DND-41 (cell line): ENCODE measurements at places on chromosomes 5 and 9.

DNA sequence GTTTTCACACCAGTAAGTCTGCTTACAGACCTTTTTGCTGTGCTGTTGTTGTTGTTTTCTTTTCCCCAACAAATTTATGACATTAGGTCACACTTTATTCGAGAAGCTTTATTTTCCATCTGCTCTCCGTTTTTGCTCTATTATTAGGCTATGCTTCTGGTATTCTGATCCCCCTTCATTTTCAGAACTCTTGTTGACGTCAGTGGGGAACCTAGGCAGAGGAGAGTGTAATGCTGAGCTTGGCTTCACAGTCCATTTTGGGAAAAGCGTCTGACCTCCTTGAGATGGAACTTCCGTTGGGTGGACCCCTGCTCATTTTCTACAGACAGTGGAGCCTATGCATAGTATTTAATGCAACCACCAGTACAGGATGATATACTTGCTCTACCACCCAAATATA is 387.9 kb upstream of the MEF2C start:
- DNase-seq = no peak

GRCh38 chr5:149872351-149873040 is 72.1 kb downstream of the PDE6A start:
- DNase-seq = no peak

- no peak for DNase-seq
Measured at GRCh38 chr9:93297659-93298497, 113.9 kb downstream of the WNK2 start.

- no peak for DNase-seq
Measured at GRCh38 chr9:31304576-31304975, 1079.9 kb upstream of the ACO1 start.

DNA sequence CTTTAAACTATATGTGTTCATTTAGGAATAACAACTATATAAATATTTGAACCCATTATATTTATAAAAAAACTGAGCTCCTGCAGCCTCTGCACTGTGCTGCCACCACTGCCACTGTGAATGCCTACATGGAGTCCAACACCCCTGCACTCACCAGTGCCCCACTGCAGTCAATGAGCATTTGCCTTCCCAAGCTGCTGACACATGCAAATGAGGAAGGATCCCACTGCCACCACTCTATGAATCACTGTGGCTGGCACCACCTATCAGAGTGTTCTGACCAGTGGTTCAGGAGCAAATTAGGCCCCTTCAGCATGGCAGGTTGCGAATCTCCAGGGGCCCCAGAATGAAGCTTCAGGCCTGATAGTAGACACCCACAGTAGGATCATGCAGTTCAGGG is 9.1 kb downstream of the IFNA5 start:
- no peak for DNase-seq

GRCh38 chr9:129604766-129605163 is 16.1 kb downstream of the C9orf50 start:
- DNase-seq = no peak

GRCh38 chr5:56142614-56143372 is 90.3 kb downstream of the ANKRD55 start:
- no peak for DNase-seq

DNA sequence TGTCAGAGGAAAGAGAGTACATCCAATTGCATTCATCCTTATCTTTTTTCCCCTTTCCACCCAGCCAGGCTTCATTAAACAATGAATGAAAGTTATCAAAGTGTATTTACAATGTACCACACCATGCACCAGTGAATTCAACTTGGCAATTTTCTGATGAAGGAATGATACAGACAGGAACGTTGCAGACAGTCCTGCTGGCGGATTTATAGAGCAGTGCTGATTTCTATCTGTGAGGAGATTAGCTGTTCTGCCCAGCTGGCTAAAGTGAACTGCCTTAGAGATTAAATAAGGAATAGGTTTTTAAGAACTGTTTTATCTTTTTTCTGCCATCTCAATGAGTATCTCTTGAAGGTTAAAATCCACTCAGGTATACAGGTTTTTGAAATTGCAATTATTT is 403.9 kb downstream of the CDH18 start:
- no peak for DNase-seq

DNA sequence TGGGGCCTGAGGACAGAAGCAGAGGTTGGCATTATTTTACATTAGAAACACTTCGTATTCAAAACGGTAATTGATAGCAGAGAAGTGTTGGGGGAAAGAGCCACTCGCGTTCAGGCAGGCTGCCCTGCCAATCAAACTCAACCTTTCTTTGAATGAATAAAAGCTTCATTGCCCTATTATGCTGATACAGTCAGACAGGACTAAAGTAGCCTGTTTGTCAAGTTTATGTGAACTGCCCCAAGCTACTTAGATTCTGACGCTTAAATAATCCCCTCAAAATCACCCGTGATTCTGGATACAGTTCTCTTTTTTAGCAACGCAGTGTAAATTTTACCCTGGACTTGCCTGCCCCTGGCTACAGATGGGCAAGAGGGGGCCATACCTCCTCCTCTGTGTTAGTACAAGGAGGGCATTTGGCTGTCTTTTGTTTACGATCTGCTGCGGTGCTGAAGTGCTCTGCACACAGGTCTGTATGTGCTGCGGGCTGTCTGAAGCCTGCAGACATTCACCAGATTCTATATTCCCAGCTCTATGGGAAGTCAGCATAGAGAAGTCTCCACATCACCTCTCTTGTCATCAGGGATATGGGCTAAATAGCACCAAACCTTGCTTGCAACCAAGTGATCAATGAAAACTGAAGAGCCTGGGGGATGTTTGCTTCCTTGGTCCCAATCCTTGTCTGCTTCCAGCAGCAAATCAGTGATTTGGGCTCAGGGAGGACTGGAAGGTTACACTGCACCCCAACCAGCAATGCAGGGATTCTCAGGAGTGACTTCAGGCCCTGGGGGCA is 218.4 kb downstream of the EBF1 start:
- DNase-seq = no peak

- DNase-seq = no peak
Measured at GRCh38 chr9:113436728-113437515, 26.4 kb downstream of the C9orf43 start.

- no peak for DNase-seq
Measured at GRCh38 chr5:84748313-84748712, 363.6 kb upstream of the EDIL3 start.

DNA sequence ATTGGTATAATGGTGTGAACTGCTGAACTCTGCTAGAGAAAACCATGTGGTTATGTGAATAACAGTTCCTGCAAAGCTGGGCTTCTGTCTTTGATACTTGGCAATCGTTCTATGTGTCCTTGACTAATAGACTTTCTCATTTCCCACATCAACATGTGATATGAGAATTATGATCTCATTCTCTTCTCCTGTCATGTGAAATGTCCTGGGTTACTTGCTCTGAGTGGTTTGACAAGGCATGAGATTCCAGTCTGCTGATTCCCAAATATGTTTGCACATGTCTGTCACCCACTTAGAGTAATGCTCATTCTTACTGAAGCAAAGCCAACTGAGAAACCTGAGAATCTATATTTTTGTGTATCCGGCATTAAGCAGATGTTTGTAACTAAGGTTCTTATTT is 141.2 kb downstream of the PARP8 start:
- no peak for DNase-seq

DNA sequence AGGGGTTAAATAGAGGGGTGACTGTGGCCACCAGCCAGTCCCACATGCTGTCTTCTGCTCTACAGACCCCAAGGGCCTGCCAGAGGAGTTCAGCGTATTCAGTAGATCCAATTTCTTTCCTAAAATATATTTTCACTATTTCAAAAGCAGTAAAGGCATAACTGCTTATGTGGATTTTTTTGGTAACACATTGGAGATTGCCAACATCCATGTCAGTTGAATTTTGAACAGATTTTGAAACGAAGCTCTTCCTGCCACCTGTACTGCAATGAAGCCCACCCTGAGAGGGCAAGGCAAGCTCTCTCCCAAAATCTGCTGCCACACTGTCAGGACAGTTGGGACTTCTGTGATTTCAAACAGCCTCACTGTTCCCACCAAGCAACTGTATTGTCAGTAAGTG is 37.1 kb upstream of the SARDH start:
- DNase-seq = no peak

DNA sequence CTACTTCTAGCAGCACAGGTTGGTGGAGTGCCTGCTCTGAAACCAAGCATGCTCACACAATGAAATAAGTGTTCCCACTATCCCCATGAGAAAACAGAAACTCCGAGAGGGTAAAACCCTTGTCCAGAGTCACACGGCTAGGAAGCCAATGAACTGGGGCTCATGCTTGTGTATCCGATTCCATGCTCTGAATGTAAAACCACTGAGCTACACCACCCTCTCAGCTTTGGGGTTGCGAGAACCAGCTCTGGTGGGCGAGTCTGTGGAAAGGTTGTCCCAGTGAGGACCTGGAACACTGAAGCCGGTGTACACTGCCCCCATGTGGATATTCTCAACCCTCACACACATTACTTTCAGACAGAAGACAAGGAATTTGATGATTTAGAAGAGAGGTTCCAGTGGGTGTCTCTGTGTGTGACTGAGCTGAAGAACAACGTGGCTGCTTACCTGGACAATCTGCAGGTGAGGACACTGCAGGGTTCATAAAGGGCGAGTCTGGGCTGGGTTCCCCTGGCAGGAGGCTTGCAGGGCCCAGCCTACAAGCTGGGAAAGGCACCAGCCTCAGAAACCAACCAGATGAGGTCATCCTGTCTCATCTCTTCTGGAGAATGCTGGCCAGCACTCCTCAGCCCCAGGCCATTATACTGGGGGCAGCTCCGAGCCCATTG is 37.4 kb downstream of the ARHGEF37 start:
- DNase-seq = peak; percentile 32

DNA sequence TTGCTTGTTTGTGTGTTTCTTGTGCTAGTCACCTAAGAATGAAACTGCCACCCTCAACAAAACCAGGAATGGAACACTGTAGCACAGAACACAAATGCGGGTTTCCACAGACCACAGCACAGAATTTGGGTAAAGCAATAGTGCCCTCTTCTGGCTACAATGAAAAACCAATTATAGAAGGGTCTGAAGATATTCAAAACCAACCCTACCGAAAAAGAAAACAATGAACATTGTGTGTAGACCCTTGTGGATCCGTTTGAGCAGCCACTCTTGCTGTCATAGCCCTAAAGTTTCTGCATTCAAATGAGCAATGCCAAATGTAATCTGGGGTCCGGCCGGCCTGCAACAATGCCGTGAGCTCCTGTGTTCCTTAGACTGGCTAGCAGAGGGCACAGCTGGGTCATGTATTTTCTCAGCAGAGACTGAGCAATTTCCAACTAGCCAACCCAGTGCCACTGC is 8.3 kb upstream of the ENC1 start:
- peak; percentile 32 for DNase-seq

DNA sequence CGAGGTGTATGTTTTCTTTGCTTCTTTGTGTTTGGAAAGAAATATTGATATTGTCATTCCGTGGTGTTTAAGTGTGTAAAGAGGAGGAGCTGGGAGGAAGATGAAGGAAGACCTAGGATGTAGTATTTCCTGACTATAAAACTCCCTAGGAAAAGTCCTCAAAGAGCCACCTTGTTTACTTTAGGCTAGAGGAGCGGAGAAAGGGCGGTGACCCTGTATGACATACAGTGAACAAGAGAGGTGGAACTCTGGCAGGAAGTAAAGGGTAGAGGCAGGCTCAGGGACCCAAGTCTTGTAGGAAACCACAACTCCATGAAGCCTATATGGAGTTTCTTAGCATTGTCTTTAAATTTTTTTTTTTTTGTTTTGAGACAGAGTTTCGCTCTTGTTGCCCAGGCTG is 303.9 kb downstream of the DOCK8 start:
- no peak for DNase-seq

DNA sequence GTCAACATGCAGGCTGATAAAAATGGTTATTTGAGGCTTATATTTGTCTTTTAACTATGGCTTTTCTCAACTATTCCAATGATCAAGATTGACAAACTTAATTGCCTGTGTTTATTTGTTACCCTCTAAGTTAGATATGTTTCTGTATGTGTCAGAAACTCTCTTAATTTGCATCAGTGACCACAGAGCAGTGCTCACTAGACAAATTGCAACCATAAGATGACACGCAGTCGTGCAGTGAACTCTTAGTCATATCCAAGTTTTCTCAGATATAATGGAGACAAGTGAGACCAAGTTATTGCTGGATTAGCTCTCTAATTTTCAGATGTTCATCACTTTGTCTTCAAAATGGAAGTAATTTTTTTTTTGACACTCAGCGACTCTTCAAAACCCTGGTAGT is 342.2 kb upstream of the RFX3 start:
- no peak for DNase-seq

- no peak for DNase-seq
Measured at GRCh38 chr5:154767576-154767975, 12.4 kb downstream of the LARP1 start.

- DNase-seq = no peak
Measured at GRCh38 chr9:38626006-38626405, 5.6 kb upstream of the ANKRD18A start.

- DNase-seq = no peak
Measured at GRCh38 chr9:127021664-127022363, 100.6 kb downstream of the ANGPTL2 start.

DNA sequence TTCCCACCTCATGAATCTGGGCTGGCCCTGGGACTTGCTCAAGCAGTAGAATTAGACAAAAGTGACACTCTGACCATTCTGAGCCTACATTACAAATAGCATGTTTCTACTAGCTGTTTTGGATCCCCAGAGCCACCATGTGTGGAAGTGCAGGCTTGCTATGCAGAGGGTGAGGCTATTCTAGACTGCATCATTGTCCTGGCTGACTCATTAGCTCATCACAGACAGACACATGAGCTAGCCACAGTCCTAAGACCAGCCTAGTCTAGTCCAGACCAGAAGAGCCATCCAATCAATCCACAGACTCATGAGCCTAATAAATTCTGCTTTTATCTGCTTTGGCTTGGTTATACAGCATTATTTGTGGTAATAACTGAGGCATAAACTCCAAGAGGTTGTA is 351.9 kb downstream of the PRELID2 start:
- no peak for DNase-seq

GRCh38 chr5:125109293-125109692 is 362.9 kb upstream of the ZNF608 start:
- no peak for DNase-seq

- no peak for DNase-seq
Measured at GRCh38 chr9:32558408-32558934, 6.1 kb upstream of the TOPORS start.

GRCh38 chr9:126165755-126166154 is 160.9 kb upstream of the MVB12B start:
- DNase-seq = no peak
